ENCODE measurements at places on chromosomes 12 and 14.

DNA sequence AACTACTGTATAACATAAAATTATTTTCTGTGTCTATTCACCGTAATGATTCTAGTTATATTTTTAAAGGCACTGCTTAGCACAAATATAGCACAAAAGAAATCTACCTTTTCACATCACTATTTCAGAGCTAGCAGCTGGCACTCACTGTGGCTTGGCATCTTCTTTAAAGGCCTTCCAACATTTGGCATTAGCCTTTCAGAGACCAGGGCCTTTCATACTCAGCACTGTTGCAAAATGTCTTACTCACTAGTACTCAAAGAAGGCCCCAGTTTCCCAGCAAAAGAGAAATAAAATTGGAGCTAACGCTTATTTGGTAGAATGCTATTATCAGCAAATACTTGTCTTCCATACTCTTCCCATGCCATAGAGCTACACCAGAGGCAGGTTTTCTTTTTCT, 238.4 kb downstream of the MED13L start:
- DNase-seq, result no peak

DNA sequence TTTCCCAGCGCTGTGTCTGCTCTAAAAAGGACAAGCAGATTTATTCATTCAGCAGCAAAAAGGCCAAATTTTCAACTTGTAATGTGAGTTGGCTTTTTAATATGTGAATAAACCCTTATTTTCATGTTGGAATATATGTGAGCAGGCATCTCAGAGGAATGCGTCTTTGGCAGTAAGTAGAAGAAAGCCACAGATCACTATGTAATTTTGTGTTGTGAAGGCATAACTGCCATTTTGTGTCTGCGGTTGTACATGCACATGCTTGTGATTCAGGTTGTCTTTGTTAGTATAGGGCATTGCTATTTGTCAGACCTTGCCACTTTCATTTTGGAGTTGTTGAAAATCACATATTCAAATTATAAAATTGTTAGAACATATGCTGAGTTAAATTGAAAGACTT, 398.8 kb upstream of the RGS6 start:
- no peak for DNase-seq

DNA sequence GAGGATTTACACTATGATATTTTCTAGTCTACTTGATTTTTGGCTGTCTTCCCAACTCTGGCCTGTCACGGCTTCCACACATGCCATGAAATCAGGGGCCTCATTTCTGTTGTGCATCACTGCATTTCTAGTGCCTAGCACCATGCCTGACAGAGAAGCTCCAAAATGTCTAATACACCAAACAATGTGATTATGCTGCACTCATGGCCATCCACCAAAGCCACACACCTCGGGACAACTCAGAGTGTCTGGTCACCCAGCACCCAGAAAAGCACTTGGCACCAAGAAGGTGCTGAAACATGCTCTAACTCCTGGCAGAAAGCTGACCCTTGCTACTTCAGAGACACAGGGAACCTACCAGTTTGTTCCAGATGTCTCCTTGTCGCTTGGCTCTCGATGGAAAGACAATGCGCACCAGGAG, 11.3 kb downstream of the GCN1 start:
- no peak for DNase-seq

- no peak for DNase-seq
These were observed 651 bp downstream of the TMEM117 start for GRCh38 chr12:43836475-43836989.

DNA sequence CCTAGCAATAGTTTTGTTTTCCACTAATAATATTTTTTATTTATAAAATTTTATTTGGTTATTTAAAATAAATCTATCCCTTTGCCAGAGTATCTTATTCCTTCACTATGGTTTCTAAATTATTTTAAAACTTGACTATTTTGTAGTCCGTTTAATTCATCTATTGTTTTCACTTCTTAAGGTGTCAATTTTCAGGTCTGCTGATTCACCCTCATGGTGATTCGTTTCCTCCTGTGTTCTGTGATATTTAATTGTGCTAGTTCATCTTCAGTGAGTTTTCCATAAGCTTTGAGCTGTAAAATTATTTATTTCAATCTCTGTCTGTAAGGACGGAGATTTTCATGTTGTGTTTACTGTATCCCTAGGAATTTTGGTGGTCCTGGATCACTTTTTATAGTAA, 70.6 kb downstream of the SNAPC1 start:
- no peak for DNase-seq

- DNase-seq, result no peak
These were observed 139.2 kb downstream of the RBM19 start for GRCh38 chr12:113826805-113827538.

DNA sequence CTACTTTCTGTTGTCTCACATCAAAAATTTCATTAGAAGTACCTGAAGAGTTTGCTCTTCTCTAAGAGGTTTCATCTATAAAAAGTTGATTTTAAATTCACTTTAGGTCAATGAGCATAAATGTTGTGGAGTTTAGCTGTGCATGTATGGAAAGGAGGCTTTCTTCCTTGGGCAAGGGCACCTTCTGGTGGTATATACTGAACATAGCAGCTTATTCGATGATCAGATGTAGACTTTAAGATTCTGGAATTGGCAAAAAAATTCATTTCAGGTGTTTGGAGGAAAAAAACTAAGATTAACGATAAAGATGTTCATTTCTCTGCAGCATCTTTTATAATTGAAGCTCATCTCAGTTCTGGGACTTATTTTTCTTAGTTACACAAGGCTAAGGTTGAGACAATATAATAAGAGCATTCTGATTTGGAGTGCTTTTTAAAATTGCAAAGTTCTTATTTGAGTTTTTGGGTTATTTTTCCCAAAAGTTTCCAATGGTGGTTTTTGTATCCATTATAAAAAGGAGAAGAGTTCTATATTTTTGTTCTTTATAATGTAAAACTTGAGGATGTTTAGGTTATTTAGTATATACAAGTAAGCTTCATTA, 46.8 kb downstream of the TMEM117 start:
- DNase-seq, result no peak

GRCh38 chr14:71554959-71555612, 377.1 kb upstream of the RGS6 start:
- DNase-seq, result no peak

- DNase-seq, result no peak
These were observed 1.4 kb downstream of the TMTC2 start for GRCh38 chr12:82688035-82688501.

DNA sequence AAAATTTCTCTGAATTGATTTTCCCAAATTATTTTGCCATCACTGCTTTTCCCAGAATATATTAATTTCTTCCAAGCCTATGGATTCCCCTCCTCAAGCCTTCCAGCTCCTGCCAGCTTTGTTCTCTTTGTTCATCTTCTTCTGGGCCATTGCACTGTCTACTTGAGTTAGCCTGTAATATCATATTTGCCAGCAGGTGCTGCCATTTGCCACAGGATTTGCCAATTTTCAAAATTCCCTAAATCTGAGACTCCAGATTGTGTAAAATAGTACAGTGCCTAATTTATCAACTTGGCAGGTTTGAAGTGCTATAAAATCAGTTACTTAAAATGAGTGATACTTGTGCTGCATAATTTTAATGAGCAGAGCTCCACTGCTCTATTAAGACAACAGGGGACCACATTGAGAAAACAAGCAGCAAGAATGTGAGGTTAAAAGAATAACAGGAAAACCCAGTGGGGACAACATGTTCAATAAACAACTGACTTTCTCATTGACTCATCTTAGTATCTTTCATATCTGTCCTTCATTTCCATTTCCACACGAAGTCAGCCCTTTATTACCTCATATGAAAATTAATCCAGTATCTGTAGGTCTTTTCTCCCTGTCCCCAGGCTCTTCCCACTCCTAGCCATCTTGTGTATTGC, 84.6 kb upstream of the CCDC196 start:
- no peak for DNase-seq

GRCh38 chr12:75354011-75354410, 19.5 kb downstream of the GLIPR1L1 start:
- DNase-seq, result no peak

DNA sequence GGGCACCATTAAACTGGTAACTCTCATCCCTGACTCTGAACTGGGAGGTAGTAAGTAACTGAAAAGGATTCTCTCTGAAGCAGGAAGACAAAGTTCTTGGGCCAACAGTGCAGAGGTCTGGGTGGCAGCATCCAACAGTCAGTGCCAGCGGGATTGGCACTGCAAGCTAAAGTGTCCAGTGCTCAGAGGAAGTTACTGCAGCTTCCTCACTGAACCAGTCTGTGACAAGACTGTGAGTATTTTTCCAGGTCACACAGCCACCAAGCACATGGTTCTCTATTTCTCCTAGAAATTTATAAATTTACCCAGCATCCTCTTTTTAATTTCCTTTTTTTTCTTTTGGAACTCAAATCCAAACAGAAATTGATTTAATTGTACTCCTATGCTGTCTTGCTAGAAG, 81.6 kb upstream of the FAR2 start:
- no peak for DNase-seq

DNA sequence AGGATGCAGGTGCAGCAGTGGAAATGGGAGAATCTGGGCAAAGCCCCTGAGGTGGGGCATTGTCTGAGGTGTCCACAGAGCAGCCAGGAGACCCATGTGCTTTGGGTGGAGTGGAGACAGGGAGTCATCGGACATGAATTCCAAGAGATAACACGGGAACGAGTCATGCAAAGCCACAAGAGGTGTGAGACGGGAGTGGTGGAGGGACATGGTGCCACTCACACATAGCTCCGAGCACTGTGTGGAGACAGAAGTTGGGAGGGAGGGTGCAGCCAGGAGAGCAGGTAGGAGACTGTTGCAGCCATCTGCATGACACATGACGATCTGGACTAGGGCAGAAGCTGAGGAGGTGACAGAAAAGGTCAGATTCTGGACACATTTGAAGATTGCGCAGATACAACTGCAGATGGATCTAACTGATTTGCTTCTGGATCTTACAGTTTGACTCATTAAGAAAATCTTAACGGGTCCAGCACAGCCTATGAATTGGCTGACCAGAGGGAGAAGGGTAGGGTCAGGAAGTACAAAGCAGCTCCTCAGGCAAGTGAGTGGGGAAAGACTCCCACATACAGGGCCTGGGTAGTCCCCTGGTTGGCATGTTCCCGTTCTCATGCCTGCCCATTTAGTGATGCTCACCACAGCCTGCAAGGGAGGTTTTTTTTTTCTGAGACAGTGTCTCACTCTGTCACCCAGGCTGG, 379.8 kb downstream of the FUT8 start:
- no peak for DNase-seq

DNA sequence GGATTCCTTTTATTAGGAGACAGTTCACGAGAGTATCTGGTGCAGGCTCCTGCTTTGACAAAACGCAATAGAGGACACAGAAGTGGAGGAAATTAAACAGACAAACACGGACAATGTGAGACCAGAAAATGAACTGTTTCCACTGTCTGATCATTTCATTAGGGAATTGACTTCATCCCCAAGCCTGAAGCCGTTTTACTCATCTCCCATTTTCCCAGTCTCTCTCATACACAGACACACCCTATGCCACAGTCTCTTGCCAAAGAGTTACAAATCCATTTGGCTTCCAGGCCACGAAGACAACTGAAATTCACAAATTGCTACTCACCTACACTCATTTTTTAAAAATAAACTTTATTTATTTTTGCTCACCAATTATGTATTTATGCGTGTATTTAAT, 1087.8 kb upstream of the TMEM132C start:
- DNase-seq, result no peak

DNA sequence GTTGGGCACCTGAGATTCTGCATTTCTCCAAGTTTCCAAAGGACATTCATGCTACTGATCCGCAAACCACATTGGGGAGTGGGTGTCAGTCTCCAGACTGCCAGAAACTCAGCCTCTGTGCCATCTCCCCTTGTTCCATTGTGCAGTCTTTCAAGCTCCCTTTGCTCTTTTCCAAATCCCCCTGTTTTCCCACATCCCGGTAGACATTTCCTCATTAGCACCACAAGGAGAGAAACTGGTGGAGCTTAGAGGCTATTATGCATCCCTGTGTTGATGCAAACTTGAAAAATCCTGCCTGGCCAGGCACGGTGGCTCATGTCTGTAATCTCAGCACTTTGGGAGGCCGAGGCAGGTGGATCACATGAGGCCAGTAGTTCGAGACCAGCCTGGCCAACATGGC, 10.7 kb downstream of the CCDC63 start:
- DNase-seq, result no peak

GRCh38 chr12:116582610-116583009, 23.4 kb downstream of the MAP1LC3B2 start:
- DNase-seq, result no peak

DNA sequence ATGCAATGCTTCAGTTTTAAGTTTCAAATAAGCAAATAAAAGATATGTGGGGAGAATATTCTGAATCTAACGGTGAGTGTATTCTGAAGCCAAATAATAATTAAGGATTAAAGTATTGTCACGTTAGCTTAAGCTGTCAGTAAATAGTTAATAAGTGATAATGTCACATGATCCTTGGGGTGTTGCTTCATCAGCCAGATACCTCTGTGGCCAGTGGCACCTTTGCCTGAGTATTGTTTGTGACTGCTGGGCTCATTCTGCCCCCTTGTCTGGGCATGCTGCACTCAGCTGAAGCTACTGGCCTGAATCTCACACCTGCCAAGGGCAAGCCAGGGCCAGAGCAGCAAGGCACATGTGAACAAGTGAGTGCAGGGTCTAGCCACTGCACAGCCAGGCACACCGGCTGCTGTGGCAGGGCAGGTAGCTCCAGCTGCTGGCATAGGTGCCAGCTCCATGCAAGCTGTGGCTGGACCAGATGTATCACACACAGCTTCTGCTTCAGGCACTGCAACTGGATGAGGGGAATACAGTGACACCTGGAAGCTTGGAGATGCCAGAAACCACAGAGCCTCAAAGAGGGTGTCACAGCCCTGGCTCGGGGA, 739.7 kb downstream of the SLC6A15 start:
- no peak for DNase-seq

GRCh38 chr12:14849661-14850060, 6.3 kb upstream of the ART4 start:
- no peak for DNase-seq

GRCh38 chr14:102759456-102760187, 17.6 kb upstream of the TRAF3 start:
- no peak for DNase-seq

- DNase-seq, result no peak
These were observed 26.3 kb upstream of the KIF26A start for GRCh38 chr14:104112113-104112505.

DNA sequence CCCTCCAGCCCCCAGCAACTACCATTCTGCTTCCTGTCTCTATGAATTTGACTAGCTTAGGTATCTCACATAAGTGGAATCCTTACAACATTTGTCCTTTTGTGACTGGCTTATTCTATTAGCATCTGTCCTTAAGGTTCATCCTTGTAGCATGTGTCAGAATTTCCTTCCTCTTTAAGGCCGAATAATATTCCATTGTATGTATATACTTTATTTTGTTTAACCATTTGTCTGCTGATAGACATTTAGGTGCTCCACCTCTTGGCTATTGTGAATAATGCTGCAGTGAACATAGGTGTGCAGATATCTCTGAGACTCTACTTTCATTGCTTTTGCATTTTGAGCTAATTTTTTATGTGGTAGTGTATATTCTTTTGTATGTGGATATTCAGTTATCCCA, 75.7 kb downstream of the SPATS2 start:
- no peak for DNase-seq

GRCh38 chr14:90603336-90603735, 206.5 kb downstream of the CALM1 start:
- no peak for DNase-seq

- DNase-seq, result peak; percentile 81
These were observed 672 bp upstream of the ESR2 start for GRCh38 chr14:64294672-64295413.

- no peak for DNase-seq
These were observed 447 bp upstream of the NUBPL start for GRCh38 chr14:31560759-31561154.

- no peak for DNase-seq
These were observed 89.9 kb downstream of the MGST1 start for GRCh38 chr12:16437281-16437816.

Data from natural killer cell (primary cell).